Hematopoietic multipotent progenitor cell treated with erythropoietin and hydrocortisone succinate and interleukin-3 and kit ligand, for 17 days (in vitro differentiated cells): ENCODE measurements at places on chromosomes 2 and 18.

DNA sequence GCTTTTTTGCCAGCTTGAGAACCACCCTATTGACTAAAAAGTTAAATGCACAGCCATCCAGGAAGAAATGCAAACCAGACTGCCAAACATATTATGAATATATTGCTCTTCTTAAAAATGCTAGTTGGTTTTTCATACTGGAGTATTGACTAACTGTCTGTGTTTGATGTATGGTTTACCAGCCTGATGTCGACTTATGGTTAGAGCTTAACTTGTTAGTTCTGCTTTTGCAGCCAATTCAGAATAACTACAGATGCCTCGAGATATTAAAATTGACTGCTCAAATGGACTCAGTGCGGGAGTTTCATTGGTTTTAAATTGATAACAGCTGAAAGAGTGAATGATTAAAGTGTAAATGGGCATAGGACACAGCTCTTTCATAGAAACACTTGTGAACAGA lies 369.8 kb downstream of the ARHGAP15 start:
- DNase-seq, result no peak

GRCh38 chr2:158729873-158730620 lies 65.1 kb upstream of the DAPL1 start:
- no peak for DNase-seq

DNA sequence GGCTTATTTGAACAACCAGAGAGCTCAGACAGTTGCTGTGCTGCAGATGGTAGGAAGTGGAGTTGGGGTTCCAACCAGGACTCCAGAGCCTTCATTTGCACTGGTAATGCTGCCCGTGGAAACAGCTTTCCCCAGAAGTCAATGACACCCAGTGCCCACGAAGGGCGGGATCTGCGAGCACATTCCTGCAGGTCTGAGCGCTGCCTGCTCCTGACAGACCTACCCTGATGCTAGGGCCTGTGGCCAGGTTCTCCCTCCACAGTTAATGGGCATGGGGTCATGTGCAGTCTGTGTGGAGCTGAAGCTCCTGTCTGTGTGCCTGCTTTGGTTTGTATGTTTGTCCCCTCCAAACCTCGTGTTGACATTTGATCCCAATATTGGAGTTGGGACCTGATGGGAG lies 299.0 kb upstream of the HS6ST1 start:
- DNase-seq, result no peak

DNA sequence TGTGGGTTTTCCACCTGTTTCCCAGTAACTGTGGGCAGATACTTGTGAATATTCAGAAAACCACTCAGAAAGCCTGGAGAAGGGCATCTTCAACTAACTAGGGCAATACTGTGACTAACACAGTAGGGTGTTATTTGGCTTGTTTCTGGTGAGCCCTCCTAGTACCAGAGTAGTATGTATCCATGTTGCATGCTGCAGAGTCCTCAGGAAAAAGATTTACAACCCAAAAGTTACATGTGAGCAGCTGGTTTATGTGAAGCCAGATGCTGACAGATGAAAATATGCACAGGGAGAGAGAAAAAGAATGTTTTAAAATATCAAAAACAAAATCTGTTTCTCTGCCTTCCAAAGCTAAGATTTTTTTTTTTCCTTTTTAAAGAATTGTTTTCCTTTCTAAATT lies 333.2 kb upstream of the UBE2E3 start:
- no peak for DNase-seq

- DNase-seq, result no peak
These were observed 20.6 kb downstream of the SMAD7 start for GRCh38 chr18:48929941-48930713.

GRCh38 chr2:8551622-8552074 lies 130.2 kb upstream of the ID2 start:
- DNase-seq, result no peak
